ENCODE measurements at places on chromosomes 6 and 20.

DNA sequence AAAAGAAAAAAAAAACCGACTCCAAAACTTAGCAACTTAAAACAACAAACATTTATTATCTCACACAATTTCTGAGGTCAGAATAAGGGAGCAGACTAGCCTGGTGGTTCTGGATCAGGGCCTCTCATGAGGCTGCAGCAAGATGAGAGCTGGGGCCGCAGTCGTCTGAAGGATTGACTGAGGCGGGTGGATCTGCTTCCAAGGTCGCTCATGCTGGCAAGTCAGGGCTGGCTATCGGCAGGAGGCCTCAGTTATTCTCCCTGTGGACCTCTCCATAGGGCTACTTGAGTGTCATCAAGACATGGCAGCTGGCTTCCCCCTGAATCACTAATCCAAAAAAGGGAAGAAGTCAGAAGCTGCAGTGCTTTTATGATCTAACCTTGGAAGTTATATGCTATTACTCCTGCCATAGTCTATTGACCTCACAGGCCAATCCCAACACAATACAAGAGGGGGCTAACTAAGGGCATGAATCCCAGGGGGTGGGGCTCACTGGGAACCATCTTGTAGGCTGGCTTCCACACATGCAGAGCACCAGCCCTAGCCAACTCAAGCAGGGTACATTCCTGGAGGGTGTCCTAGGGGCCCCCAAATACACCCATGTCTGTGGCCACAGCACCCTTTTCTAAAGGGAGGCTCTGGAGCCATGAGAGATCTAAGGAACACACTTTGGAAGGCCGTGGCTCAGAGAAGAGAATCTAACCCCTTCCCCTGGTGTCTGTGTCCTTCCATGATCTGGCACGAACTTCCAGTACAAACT, 11.3 kb downstream of the EBF4 start:
- DNase-seq = no peak

DNA sequence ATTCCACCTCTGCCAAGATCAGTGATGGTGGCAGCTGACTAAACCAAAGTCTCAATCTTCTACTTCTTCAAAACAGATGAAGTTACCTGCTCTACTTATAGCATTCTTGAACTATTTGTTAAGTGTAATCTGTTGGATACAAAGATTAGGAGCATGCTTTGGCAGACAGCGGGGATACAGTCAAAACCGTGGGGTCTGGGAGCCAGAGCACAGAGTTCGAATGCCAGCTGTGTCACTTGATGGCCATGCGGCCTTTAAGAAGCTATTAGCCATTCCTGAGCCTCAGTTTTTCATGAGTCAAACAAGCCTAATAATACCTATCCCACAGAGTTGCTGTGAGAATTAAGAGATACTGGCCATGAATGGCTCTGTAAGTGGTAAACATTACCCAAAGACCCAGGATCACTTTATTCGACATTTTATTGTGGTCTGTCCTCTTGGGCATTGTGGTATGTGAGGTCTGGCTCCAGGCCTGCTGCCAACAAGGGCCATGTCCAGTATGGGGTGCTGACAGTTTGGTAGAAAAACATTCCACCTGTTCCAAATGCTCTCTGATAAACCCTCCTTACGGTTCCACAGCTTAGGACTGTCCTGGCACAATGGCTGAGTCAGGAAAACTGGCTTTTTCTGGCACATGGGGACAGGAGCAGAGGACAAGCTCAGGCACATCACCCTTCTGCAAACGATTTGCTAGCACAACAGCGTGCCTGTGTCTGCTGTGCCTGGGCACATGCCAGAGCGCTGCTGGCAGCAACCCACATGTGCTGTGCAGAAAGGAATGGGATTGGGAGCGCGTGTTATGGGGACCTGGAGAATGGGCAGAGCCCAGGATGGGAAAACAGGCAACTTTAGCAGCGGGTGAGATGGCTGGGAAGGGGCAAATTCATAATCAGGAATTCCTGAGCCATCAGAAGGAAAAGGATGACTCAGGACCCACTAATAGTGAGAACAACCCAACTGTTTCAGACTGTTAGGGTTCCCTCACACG, 15.7 kb upstream of the FAM83C start:
- peak; percentile 46 for DNase-seq

- no peak for DNase-seq
These were observed 47.3 kb upstream of the LRFN2 start for GRCh38 chr6:40634429-40634828.

DNA sequence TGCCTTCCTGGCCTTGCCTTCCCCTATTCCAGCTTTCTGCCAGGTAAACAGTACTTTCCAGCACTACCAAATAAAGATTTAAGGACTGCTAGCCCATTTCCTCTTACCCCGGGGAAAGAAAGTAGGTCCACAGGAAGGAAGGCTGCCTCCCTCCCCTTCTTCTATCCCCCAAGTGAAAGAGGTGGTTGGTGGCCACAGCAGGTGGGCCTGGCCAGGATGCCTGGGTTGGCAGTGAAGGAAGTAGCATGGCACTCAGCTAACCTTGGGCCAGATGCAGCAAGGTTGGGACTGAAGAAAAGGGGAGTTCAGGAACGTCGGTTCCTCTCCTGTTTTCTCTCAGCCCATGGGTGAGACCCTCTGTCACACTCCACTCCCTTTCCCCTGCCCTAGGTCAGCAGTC, 8.9 kb downstream of the NFKBIL1 start:
- no peak for DNase-seq

DNA sequence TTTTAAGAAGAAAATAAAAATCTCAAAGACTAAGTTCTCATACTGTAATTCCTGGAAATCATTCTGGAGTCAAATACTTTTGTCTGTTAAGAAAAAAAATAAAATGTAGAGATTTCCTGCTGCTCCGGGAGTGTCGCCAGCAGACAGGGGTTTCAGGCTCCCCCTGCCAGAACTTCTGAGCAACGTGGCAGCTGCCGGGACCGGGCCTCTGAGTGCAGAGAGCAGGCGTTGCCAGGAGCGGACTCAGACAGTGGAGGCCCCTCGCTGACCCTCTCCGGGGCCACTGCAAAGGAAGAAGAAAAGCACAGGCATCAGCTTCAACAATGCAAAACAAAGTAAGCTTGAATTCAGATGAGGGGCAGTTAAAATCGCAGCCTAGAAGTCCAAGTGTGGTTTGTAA, 95.5 kb downstream of the THBS2 start:
- no peak for DNase-seq

DNA sequence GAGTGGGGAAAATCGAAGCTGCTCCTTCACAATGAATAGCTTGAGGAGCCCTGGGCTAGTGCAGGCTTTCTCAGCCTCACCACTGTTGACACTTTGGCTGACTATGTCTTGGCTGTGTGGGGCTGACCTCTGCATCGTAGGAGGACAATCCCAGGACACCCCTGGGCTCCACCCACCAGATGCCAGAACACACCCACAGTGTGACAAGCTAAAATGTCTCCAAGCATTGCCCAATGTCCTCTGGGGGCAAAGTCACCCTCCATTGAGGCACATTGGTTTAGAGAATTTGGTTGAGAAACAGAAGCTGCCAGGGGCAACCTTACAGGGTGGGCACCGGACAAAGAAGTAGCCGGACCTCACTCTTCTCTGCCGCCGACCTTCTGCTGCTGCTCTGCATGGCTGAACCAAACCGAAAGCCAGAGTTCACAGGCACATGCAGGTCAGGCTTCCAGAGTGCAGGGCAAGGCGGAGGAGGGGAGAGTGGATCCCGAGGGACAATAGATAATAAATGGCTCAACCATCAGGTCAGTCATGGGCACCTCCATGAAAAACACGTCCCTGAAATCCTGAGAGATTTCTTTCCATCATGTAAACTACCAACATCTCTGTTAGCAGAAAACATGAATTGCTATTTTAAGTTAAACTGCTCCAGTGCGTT, 189.0 kb downstream of the LRFN2 start:
- no peak for DNase-seq

GRCh38 chr6:152129691-152130151, 322.2 kb downstream of the ESR1 start:
- DNase-seq = peak; percentile 71

- no peak for DNase-seq
These were observed 144.9 kb downstream of the AIG1 start for GRCh38 chr6:143205585-143205984.

DNA sequence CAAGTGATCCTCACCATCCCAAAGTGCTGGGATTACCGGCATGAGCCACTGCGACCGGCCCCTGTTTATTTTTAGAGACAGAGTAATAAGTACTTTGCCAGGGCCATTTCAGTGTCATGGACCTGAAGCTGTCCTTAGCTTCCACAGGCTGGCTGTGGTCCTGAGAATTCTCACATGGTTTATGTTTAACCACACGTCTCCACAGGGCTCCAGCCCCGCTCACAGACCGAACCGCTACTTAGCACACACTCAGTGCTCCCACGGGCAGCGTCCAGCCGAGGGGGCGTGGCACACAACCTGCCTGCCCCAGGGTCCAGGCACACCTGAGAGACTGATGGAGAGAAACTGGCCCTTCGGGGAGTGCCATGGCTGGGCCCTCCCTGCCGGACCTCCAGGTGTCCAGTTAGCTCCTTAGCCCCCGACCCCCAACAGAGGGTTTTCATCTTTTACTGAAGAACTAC, 11.7 kb downstream of the ACSS1 start:
- no peak for DNase-seq

GRCh38 chr6:146526192-146526591, 17.4 kb upstream of the RAB32 start:
- no peak for DNase-seq

- peak; percentile 52 for DNase-seq
These were observed 807 bp downstream of the LKAAEAR1 start for GRCh38 chr20:64083378-64083803.

DNA sequence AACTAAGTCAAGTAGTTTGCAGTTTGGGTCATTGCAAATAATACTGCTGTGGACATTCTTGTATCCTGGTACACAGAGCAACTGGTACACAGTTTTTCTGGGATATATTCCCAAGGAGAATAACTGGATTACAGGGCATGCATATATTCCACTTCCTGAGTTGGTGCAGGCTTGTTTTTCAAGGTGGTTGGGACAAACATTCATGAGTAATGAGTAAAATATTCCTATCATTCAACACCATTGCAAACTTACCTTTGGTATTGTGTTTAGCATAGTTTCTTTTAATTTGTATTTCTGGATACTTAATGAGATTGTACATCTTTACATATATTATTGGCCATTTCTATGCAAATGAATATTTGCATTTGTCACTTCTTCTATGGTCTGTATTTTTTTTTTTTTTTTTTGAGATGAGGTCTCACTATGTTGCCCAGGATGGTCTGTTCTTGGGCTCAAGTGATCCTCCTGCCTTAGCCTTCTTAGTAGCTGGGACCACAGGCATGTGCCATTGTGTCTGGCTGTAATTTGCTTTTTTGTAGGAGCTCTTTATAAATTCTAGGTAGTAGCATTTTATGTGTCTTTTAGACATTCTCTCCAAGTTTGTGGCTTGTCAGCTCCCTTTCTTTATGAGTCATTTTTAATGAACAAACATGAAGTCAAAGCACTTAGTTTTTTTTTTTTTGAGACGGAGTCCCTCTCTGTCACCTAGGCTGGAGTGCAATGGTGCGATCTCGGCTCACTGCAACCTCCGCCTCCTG, 158.7 kb downstream of the SOX4 start:
- no peak for DNase-seq

GRCh38 chr20:13101706-13102105, 92.9 kb downstream of the SPTLC3 start:
- DNase-seq = peak; percentile 68

DNA sequence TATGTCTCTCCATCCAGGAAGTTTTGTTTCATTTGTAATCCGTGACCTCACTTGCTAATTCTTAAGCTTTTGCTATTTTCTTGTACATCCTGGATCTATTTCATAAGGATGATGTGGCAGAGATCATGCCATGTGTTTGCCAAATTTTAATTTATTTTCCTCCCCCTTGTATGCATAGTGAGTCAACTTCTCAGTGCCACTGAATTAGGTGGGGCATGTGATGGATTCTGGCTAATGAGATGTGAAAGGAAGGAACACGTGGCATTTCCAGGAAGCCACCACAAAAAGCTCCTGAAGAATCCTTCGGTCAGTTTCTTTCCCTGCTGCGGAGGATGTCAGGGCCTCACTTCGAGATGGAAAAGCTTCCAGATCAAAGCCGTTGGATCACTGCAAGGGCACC, 86.2 kb upstream of the PRL start:
- no peak for DNase-seq

DNA sequence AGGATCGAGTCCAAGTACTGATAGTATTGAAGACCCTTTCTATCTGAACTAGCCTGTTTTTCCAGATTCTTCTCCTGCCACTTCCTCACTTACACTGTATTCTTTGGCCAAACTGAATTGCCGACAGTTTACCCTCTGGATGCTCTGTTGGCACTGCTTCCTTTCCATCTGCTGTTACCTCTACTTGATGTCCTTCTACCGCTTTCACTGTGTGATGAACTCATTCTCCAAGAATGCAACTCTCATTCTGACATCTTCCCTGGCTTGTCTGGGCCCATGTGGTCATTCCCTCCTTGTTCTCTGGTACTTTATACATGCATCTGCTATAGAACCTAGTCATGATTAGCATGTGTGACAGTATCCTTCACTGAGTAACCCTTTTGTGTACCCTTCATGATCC, 16.3 kb downstream of the RPRD1B start:
- peak; percentile 77 for DNase-seq

GRCh38 chr6:107275330-107275865, 160.1 kb upstream of the BEND3 start:
- peak; percentile 39 for DNase-seq

DNA sequence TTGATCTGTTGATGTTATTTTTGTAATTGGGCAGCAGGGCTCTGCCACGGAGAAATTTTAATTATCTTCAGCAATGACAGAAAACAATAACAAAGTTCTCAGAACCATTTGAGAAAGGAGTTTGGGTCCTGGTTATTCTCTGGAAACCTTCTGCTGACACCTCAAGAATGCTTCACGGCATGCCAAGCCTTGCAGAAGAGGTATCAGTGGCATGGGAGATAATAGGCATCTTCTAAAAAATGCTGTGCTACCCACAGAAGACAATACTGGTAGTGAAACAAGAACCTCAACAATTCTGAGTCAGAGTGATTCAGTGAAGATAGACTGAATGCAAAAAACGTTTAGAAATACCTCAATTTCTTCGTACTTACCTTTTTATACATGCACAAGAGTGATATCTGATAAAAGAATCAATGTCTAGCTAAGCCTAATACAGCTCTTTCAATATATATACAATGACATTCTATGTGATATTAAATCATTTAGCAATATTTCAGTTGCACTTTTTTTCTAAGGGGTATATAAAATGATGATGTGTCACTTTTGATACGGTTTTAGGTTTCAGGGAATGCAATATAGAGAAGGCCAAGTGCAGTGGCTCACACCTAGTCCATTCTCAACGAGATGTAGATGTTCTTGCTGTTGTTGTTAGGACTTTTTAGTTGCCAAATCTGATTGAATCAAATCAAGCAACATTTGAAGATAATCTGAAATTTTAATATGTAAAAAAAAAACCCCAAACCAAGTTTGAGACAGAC, 110.4 kb upstream of the COL21A1 start:
- DNase-seq = peak; percentile 78

- no peak for DNase-seq
These were observed 28.4 kb downstream of the MAP3K5 start for GRCh38 chr6:136763716-136764516.

DNA sequence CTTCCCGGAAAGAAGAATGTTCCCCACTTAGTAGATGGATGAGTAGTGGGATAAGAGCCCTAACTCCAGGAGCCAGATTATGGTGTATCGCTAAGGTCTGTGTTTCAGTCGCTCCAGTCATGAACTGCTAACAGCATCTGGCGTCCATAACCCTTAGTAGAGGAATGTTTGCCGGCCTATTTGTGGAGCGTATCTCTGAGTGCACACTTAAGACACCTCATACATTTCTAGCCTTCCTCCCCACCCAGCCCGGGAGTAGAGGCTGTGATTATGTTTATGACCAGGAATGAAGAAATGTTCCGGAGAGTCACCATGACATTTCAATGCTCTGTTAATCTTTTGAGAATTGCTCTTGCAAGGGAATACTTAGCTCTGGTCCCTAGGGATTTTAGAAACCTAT, 251.1 kb upstream of the SOX4 start:
- DNase-seq = peak; percentile 38

- DNase-seq = no peak
These were observed 28.1 kb upstream of the SLC22A23 start for GRCh38 chr6:3484946-3485345.

Data from amniotic epithelial cell (primary cell).